HepG2 (cell line): ENCODE measurements at places on chromosomes 5 and 9. TPM values are rescaled to one million over a fixed set of nuclear protein-coding genes. Genes with fewer than 3 reads are reported as not detected.

Gene GPRIN1
- polyA plus RNA-seq = 0.32 and 0.56 TPM in 2 replicates

Gene TRPM6
- polyA plus RNA-seq = 0.01 and 0.03 TPM in 2 replicates

Gene IGFBPL1
- polyA plus RNA-seq = 0.07 TPM in 1 of 2 replicates, not detected in the other

Gene CDH9
- 0.03 and 0.21 TPM in 2 replicates for polyA plus RNA-seq

Gene ENDOG
- polyA plus RNA-seq = 28.8 and 31.5 TPM in 2 replicates

Gene DAB2
- 4.9 and 6.4 TPM in 2 replicates for polyA plus RNA-seq

Gene PCDHGA5
- polyA plus RNA-seq = 0.32 and 0.40 TPM in 2 replicates

Gene SGCD
- polyA plus RNA-seq = not detected in 2 replicates

Gene KCNN2
- polyA plus RNA-seq = not detected in 2 replicates

Gene KIAA0825
- polyA plus RNA-seq = 0.05 and 0.13 TPM in 2 replicates

Gene IL3
- polyA plus RNA-seq = not detected in 2 replicates

Gene PPP6C
- 13.0 and 18.5 TPM in 2 replicates for polyA plus RNA-seq

Gene OR13C8
- polyA plus RNA-seq = not detected in 2 replicates

Gene SH3RF2
- 2.6 and 2.8 TPM in 2 replicates for polyA plus RNA-seq

Gene SLC34A1
- 0.03 TPM in 2 replicates for polyA plus RNA-seq

Gene IFNA21
- polyA plus RNA-seq = not detected in 2 replicates

Gene SLC4A9
- polyA plus RNA-seq = 0.05 TPM in 1 of 2 replicates, not detected in the other

Gene DNAI1
- polyA plus RNA-seq = not detected in 2 replicates

Gene ASS1
- polyA plus RNA-seq = 108 and 122 TPM in 2 replicates

Gene SYNPO
- 0.05 and 0.30 TPM in 2 replicates for polyA plus RNA-seq

Gene INSL6
- not detected in 2 replicates for polyA plus RNA-seq

Gene VCP
- 143 and 166 TPM in 2 replicates for polyA plus RNA-seq

Gene PALM2AKAP2
- polyA plus RNA-seq = 0.14 and 0.25 TPM in 2 replicates

Gene NR2F1
- 59.7 and 76.5 TPM in 2 replicates for polyA plus RNA-seq

Gene FOXD4
- 0.15 and 0.21 TPM in 2 replicates for polyA plus RNA-seq

Gene ERCC6L2
- 10.8 and 13.4 TPM in 2 replicates for polyA plus RNA-seq

Gene SPATA31D4
- not detected in 2 replicates for polyA plus RNA-seq

Gene PCDHGB4
- polyA plus RNA-seq = 1.7 and 2.1 TPM in 2 replicates

Gene CENPK
- 7.9 and 14.3 TPM in 2 replicates for polyA plus RNA-seq

Gene ZNF658
- polyA plus RNA-seq = 0.73 and 0.91 TPM in 2 replicates

Gene CERCAM
- 17.1 and 19.6 TPM in 2 replicates for polyA plus RNA-seq

Gene TAS2R1
- not detected in 2 replicates for polyA plus RNA-seq

Gene TRIM36
- 1.4 and 1.7 TPM in 2 replicates for polyA plus RNA-seq

Gene ADRA1B
- not detected in 2 replicates for polyA plus RNA-seq

Gene SLC44A1
- polyA plus RNA-seq = 21.1 and 21.4 TPM in 2 replicates

Gene UBE2QL1
- not detected in 2 replicates for polyA plus RNA-seq

Gene PARP8
- polyA plus RNA-seq = 0.04 and 0.11 TPM in 2 replicates

Gene CCDC152
- 0.36 and 0.37 TPM in 2 replicates for polyA plus RNA-seq

Gene PPP1R2B
- not detected in 2 replicates for polyA plus RNA-seq

Gene HAND1
- not detected in 2 replicates for polyA plus RNA-seq
